ENCODE measurements at places on chromosomes 7 and 10.
A peak's percentile ranks its signal among the peaks of the same experiment; 100 is the strongest.

- DNase-seq, result no peak
- H3K27me3 ChIP-seq, result no peaks in the 10 kb centered on the region
- H3K4me3 ChIP-seq, result no peak overlapping the region
- H3K36me3 ChIP-seq, result no peaks in the 10 kb centered on the region
- no peaks in the 10 kb centered on the region for H3K4me1 ChIP-seq
- H3K27ac ChIP-seq, result no peak overlapping the region
Measured at GRCh38 chr10:34845070-34845469, 30.0 kb upstream of the PARD3 start.

GRCh38 chr10:127940866-127941640, 34.1 kb downstream of the PTPRE start:
- DNase-seq, result no peak
- H3K27ac ChIP-seq, result no peak overlapping the region
- peaks cover 5% of the 10 kb centered on the region for H3K4me1 ChIP-seq
- H3K4me3 ChIP-seq, result no peak overlapping the region
- H3K27me3 ChIP-seq, result no peaks in the 10 kb centered on the region
- no peaks in the 10 kb centered on the region for H3K36me3 ChIP-seq

DNA sequence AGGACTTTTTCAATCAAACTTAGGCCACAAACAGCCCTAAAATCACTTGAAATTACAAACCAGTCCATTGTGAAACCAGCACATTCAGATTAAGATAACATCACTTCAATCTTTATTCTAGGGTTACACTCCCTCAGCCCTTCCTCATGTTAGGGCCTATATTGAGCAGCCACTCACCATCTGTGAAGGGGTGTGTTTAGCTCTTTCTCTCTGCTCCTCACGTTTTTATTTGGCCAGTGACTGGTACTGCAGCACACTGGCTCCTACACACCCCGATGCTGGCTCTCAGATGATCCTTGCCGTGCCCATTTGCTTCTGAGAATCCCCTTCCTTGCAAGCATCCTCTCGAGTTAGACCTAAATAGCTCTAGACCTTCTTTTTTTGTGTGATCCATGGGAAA, 604.5 kb downstream of the INHBA start:
- H3K27me3 ChIP-seq, result no peaks in the 10 kb centered on the region
- no peak for DNase-seq
- no peaks in the 10 kb centered on the region for H3K36me3 ChIP-seq
- H3K4me1 ChIP-seq, result no peaks in the 10 kb centered on the region

DNA sequence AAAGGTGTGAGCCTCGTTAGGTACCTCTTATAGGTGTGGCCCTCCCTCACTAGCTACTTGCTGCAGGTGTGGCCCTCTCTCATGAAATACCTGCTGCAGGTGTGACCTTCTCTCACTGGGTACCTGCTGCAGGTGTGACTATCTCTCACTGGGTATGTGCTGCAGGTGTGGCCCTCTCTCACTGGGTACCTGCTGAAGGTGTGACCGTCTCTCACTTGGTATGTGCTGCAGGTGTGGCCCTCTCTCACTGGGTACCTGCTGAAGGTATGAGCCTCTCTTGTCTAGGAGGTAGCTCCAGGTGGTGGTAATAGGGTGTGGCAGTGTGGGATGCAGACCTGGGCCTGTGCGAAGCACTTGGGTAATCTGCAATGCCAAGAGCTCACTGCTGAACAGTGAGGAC, 170.7 kb upstream of the PLPP4 start:
- no peaks in the 10 kb centered on the region for H3K27me3 ChIP-seq
- no peaks in the 10 kb centered on the region for H3K36me3 ChIP-seq
- no peak overlapping the region for H3K4me3 ChIP-seq
- H3K4me1 ChIP-seq, result no peaks in the 10 kb centered on the region

- peak overlapping the region; percentile 99 for H3K4me3 ChIP-seq
- DNase-seq, result no peak
- H3K4me1 ChIP-seq, result peaks cover 15% of the 10 kb centered on the region
- no peaks in the 10 kb centered on the region for H3K36me3 ChIP-seq
- no peaks in the 10 kb centered on the region for H3K27me3 ChIP-seq
Measured at GRCh38 chr10:113680190-113681111, 739 bp downstream of the CASP7 start.

DNA sequence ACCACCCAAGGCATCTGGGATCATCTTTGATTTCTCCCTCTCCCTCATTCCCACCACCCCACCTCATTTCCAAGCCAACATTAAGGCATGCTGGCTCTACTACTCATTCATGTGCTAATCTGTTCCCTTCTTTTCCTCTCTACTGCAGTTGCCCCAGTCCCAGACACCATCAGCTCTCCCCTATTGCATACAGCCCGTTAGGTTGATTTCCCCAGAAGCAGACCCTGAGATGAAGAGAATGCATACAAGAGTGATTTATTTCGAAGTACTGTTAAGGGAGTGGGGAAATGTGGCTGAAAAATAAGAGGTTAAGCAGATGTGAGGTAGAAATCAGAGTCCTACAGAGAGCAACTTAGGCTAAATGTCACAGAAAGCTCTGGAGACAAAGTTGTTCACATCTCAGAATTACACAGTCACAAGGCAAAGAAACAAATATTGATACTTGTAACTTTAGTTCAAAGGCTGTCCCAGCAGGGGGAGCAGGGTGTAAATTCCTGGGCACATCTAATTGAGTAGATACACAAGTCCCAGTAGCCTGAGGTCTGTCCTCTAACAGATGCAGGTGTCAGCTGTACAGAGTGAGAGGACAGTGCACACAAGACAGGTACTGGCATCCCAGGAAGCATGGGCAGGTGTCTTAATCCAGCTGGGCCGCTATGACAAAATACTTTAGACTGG, 20.9 kb downstream of the AKR1D1 start:
- no peaks in the 10 kb centered on the region for H3K27me3 ChIP-seq
- H3K27ac ChIP-seq, result no peak overlapping the region
- no peaks in the 10 kb centered on the region for H3K4me1 ChIP-seq
- H3K36me3 ChIP-seq, result no peaks in the 10 kb centered on the region

DNA sequence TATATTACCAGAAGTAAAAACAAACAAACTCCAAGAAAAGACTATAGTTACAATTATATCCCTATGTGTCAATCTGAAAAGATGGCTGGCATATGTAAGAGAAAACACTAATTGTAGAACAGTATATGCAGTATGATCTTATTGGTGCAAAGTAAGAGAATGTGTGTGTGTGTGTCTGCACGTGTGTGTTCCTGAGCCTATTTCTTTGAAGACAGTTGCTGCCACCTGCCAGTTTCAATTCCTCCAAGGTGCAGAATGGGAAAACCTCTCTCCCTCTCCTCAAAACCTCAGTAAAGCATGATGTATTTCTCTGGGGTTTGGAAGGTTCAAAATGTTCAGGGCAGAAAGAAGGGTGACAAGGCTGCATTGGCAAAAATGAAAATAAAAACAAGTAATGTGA, 8.8 kb upstream of the SFTPA1 start:
- H3K27me3 ChIP-seq, result no peaks in the 10 kb centered on the region
- no peak overlapping the region for H3K27ac ChIP-seq
- DNase-seq, result no peak
- H3K4me3 ChIP-seq, result no peak overlapping the region

- H3K27me3 ChIP-seq, result peaks cover 5% of the 10 kb centered on the region
- peak overlapping the region; percentile 70 for H3K4me3 ChIP-seq
- no peaks in the 10 kb centered on the region for H3K36me3 ChIP-seq
- no peak for DNase-seq
- no peaks in the 10 kb centered on the region for H3K4me1 ChIP-seq
Measured at GRCh38 chr10:91886954-91887271, 22.4 kb downstream of the FGFBP3 start.

GRCh38 chr7:16055263-16055976, 365.9 kb downstream of the CRPPA start:
- no peaks in the 10 kb centered on the region for H3K36me3 ChIP-seq
- no peaks in the 10 kb centered on the region for H3K27me3 ChIP-seq
- no peaks in the 10 kb centered on the region for H3K4me1 ChIP-seq
- no peak overlapping the region for H3K27ac ChIP-seq
- no peak overlapping the region for H3K4me3 ChIP-seq
- no peak for DNase-seq

DNA sequence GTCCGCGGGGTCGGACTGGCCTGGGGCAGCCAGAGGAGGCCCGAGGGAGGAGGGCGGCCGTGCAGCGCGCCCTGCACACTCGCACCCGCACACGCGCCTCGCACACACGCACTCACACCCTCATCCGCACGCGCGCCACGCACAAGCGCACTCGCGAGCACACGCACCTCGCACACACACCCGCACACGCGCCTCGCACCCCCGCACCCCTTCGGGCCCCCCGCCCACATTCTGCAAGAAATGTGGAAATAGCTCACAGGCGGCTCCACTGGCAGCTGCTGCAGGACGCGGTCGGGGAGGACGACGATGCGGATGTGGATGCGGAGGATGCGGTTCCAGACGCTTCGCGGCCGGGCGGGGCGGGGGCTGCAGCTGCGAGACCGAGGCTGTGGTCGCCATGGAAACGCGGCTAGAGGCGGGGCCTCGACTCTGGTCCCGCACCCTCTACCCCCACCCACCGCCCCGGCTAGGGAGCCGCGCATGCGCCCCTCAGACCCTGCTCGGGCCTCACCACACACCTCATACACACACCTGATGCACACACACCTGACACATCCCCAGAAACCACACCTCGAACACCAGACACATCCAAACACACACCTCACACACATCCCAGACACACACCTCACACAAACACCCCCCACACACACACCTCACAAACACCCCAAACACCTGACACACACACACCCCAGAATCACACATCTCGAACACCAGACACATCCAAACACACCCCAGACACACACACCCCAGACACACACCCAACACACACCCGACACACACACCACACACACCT, at the start of gene CALY:
TSS of gene CALY (minus strand) at position 320 of the 793 bp plus-strand sequence. CDS start 7,907 bp downstream, outside the sequence.
- no peaks in the 10 kb centered on the region for H3K36me3 ChIP-seq
- DNase-seq, result peak; percentile 94
- no peaks in the 10 kb centered on the region for H3K27me3 ChIP-seq
- H3K4me1 ChIP-seq, result peaks cover 28% of the 10 kb centered on the region

- peaks cover 3% of the 10 kb centered on the region for H3K4me1 ChIP-seq
Measured at GRCh38 chr7:43766564-43766963, 8.1 kb downstream of the BLVRA start.

GRCh38 chr10:11334436-11334835, 277.0 kb downstream of the USP6NL start:
- peaks cover 55% of the 10 kb centered on the region for H3K36me3 ChIP-seq
- H3K27ac ChIP-seq, result no peak overlapping the region
- DNase-seq, result no peak
- no peaks in the 10 kb centered on the region for H3K27me3 ChIP-seq

- H3K4me1 ChIP-seq, result no peaks in the 10 kb centered on the region
Measured at GRCh38 chr7:40822861-40823260, 688.1 kb downstream of the SUGCT start.

GRCh38 chr10:43370671-43371215, 693 bp upstream of the FXYD4 start:
- no peak overlapping the region for H3K27ac ChIP-seq
- H3K4me3 ChIP-seq, result no peak overlapping the region
- no peaks in the 10 kb centered on the region for H3K4me1 ChIP-seq
- no peaks in the 10 kb centered on the region for H3K36me3 ChIP-seq
- H3K27me3 ChIP-seq, result no peaks in the 10 kb centered on the region

GRCh38 chr7:26329520-26330255, 38.0 kb downstream of the SNX10 start:
- H3K27ac ChIP-seq, result no peak overlapping the region
- H3K36me3 ChIP-seq, result no peaks in the 10 kb centered on the region
- no peaks in the 10 kb centered on the region for H3K27me3 ChIP-seq
- DNase-seq, result no peak
- H3K4me3 ChIP-seq, result no peak overlapping the region
- no peaks in the 10 kb centered on the region for H3K4me1 ChIP-seq

GRCh38 chr7:136293272-136293671, 316.1 kb upstream of the MTPN start:
- H3K27ac ChIP-seq, result no peak overlapping the region
- H3K27me3 ChIP-seq, result no peaks in the 10 kb centered on the region
- no peak overlapping the region for H3K4me3 ChIP-seq
- no peaks in the 10 kb centered on the region for H3K4me1 ChIP-seq
- no peak for DNase-seq

- H3K27ac ChIP-seq, result no peak overlapping the region
- DNase-seq, result no peak
- no peaks in the 10 kb centered on the region for H3K4me1 ChIP-seq
- no peaks in the 10 kb centered on the region for H3K27me3 ChIP-seq
- H3K36me3 ChIP-seq, result no peaks in the 10 kb centered on the region
Measured at GRCh38 chr7:8162181-8162580, 99.8 kb downstream of the ICA1 start.

DNA sequence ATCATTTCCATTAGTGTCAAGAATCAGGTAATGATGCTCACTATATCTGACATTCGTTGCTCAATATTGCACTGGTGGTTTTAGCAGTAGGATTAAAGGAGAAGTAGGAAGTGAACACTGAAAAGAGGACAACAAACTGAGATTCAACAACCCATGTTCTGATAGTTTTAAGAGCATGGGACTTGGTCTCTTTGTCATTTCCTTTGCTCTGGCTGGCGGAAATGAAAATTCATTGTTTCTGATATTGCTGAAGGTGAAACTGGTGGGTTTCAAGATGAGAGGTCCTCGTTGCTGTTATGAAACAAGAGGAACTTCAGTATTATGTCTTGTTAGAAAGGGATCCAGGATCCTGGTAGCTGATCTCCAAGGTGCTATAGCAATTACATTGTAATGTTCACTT, 129.0 kb downstream of the DNAH11 start:
- no peak overlapping the region for H3K4me3 ChIP-seq
- H3K36me3 ChIP-seq, result no peaks in the 10 kb centered on the region
- no peak overlapping the region for H3K27ac ChIP-seq
- no peaks in the 10 kb centered on the region for H3K4me1 ChIP-seq
- DNase-seq, result no peak

DNA sequence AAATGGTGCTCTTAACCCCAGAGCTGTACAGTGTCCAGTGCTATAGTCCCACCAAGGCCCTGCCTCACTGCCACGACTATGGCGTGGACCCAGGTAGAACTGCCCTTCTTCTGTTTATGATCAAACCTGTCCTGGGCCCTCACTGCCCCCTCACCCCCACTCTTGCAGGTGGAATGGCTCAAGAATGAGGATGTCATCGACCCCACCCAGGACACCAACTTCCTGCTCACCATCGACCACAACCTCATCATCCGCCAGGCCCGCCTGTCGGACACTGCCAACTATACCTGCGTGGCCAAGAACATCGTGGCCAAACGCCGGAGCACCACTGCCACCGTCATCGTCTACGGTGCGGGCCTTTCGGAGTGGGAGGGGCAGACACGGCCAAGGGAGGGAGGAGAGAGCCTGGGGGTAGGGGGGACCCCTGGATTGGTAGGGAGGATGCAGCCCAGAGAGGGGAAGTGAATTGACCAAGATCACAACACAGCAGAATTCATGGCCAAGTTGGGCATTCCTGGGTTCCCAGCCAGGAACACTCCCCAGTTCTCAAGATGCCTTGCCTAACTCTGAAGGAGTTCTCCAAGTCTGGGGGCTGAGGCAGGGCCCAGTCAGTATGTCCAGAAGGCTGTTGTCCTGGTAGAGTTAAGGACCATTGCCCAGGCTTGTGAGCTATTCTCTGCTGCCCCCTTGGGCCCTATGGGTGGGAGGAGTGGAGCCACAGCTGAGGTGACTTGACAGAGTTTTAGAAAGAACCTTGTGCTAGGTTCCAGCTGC, 32.4 kb upstream of the SLC29A3 start:
- no peak overlapping the region for H3K4me3 ChIP-seq
- H3K4me1 ChIP-seq, result no peaks in the 10 kb centered on the region
- DNase-seq, result no peak
- no peak overlapping the region for H3K27ac ChIP-seq

- H3K27ac ChIP-seq, result no peak overlapping the region
- H3K4me1 ChIP-seq, result no peaks in the 10 kb centered on the region
- no peak for DNase-seq
Measured at GRCh38 chr7:30168835-30169573, 34.2 kb downstream of the MTURN start.

GRCh38 chr7:141511316-141511675, 39.9 kb upstream of the AGK start:
- H3K27me3 ChIP-seq, result peaks cover 16% of the 10 kb centered on the region
- peaks cover 12% of the 10 kb centered on the region for H3K4me1 ChIP-seq
- no peaks in the 10 kb centered on the region for H3K36me3 ChIP-seq
- no peak for DNase-seq
- no peak overlapping the region for H3K27ac ChIP-seq

Measured in effector memory CD4-positive, alpha-beta T cell (primary cell).